Liver (tissue), 10 donors: ENCODE measurements at places on chromosomes 1 and 21. TPM values are rescaled to one million over a fixed set of nuclear protein-coding genes. Genes with fewer than 3 reads are reported as not detected.

- no peak for DNase-seq
- no peaks in the 10 kb centered on the region for H3K4me1 ChIP-seq
- no peaks in the 10 kb centered on the region for H3K36me3 ChIP-seq
- no peaks in the 10 kb centered on the region for H3K27me3 ChIP-seq
- no peak overlapping the region for H3K27ac ChIP-seq
These were observed 391.2 kb downstream of the RWDD3 start for GRCh38 chr1:95625224-95625623.

- no peaks in the 10 kb centered on the region for H3K36me3 ChIP-seq
- H3K4me1 ChIP-seq, result no peaks in the 10 kb centered on the region
- H3K4me3 ChIP-seq, result no peak overlapping the region
- no peaks in the 10 kb centered on the region for H3K27me3 ChIP-seq
- no peak for DNase-seq
These were observed 208.6 kb downstream of the LHX8 start for GRCh38 chr1:75342786-75343185.

DNA sequence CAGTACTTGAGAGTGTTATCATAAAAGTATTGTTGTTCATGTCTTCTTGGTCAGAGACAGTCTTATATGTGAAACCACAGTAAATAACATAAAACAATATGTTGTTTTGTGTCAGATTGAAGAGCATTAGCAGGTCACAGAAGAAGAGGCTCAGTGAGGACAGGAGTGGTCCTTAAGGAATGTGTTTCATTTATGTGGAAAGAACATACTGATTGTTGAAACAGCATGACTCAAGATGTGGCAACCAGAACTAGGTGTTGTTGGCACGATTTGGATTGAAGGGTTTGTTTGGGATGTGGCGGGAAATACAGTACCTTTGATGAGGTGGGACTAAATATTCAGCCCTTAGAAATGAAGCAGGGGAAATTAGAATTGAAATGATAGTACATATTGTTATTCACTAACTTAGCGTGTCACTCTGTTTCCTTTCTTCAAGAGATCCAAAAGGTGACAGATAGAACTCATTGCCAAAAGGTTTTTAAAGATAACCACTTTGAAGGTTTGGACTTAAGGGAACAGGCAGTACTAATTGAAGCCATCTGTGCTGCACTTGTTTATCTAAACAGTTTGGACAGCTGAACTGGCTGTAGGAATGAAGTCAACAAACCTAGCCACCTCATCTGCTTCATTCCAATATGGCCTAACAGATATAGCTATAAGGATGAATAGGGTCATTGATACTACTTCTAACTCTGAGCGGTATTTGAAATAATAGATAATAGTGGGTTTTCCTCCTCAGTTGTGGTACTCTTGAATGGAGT lies 14.4 kb downstream of the RALGPS2 start:
- H3K4me3 ChIP-seq, result no peak overlapping the region
- no peaks in the 10 kb centered on the region for H3K27me3 ChIP-seq
- no peaks in the 10 kb centered on the region for H3K36me3 ChIP-seq
- H3K27ac ChIP-seq, result no peak overlapping the region
- no peak for DNase-seq
- H3K4me1 ChIP-seq, result no peaks in the 10 kb centered on the region

DNA sequence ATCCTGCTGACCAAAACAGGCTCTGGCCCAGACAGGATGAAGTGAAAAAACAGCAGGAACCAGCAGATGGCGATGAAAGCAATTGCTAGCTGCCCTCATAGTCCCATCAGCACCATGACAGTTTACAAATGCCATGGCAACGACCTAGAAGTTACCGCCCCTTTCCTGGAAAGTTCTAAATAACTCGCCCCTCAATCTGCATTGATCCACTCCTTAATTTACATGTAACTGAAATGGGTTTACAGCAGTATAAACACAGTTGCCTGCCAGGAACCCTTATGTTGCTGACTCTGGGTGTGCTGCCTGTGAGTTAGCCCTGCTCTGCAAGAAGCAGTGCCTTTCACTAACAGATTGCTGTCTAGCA lies 65.5 kb upstream of the CR1L start:
- H3K4me3 ChIP-seq, result no peak overlapping the region
- no peaks in the 10 kb centered on the region for H3K27me3 ChIP-seq
- peaks cover 6% of the 10 kb centered on the region for H3K36me3 ChIP-seq
- no peaks in the 10 kb centered on the region for H3K4me1 ChIP-seq

DNA sequence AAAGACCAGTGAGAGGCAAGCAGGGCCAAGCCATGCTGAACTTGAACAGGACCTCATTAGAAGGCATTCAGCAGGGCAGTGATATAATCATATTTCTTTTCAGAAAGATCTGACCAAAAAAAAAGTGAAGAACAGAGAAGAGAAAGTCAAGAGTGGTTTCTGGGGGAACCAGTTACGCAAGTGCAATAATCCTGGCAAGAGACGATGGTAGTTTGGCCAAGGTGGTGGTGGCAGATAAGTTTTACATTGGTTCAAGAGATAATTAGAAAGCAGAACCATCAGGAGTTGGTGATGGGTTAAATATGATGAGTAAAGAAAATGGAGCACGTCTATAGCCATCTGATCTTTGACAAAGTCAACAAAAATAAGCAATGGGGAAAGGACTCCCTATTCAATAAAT lies 54.3 kb downstream of the ZSWIM5 start:
- no peak for DNase-seq
- H3K27ac ChIP-seq, result no peak overlapping the region
- H3K36me3 ChIP-seq, result peaks cover 1% of the 10 kb centered on the region
- no peaks in the 10 kb centered on the region for H3K4me1 ChIP-seq

DNA sequence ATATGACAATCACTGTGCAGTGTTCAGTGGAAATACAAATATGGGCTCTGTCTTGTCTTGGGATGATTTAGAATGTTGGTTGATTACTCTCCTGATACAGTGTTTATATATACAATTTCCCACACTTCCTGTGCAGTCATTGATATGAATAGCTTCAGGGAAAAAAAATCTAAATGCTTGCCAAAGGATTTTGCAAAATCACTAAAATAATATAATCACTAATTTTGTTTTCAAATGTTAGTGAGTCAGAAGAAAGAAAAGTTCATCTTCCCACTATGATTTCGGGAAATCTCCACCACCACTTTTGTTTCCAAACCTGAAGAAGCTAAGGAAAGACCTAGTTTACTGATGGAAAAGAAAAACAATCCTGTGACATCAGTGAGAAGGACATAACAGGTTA lies 32.1 kb upstream of the CHRM3 start:
- H3K27ac ChIP-seq, result no peak overlapping the region
- no peaks in the 10 kb centered on the region for H3K27me3 ChIP-seq
- H3K36me3 ChIP-seq, result no peaks in the 10 kb centered on the region
- no peaks in the 10 kb centered on the region for H3K4me1 ChIP-seq
- DNase-seq, result no peak
- H3K4me3 ChIP-seq, result no peak overlapping the region

DNA sequence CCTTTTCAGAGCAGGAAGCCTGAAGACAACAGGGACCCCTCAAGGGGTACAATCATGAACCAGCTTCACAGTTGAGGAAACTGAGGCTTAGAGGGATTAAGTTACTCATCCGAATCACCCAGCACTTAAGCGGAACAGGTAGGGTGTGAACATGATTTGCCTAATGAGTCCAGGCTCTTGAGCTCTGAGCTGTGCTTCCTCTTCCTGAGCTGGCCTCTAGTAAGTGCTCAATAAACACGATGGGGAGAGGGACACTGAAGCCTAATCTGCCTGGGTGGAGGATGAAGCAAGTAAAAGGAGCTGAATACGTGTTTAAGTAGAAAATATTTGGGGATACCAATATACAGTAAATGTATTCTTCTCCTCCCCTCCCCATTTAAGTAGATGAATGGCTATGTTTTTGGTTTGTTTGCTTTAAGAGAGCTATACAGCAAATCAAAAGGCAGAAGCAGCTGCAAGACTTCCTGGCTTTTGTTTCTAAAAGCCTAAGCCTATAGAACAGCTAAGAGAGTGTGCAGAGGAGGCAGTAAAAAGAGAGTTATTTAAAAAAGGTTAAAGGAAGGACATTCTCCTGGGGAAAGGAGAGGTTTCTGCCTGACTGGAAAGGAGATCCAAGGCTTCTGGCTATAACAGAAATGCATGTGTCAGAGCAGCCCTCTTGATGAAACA lies 20.5 kb downstream of the STPG1 start:
- no peak overlapping the region for H3K27ac ChIP-seq
- H3K27me3 ChIP-seq, result no peaks in the 10 kb centered on the region
- DNase-seq, result no peak
- H3K4me1 ChIP-seq, result peaks cover 1% of the 10 kb centered on the region
- H3K4me3 ChIP-seq, result no peak overlapping the region

DNA sequence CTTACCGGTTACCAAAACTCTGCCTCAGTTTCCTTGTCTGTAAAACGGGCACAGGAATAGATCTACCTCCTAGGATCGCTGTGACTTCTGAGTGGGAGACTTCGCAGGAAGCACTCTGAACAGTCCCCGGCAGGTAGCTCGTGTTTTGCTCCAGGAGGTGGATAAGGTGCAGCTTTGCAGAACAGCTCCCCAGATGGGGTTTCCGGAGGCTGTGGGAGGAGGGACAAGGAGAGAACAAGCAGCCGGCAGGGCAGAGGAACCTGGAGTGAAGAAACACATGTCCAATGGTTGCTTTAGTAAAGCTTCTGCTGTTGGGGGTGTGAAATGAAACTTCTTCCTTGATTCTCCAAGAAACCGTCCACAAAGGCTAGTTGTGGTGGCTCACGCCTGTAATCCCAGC lies 95.5 kb upstream of the TARDBP start:
- no peaks in the 10 kb centered on the region for H3K36me3 ChIP-seq
- no peaks in the 10 kb centered on the region for H3K27me3 ChIP-seq
- no peak overlapping the region for H3K4me3 ChIP-seq
- H3K27ac ChIP-seq, result no peak overlapping the region
- no peaks in the 10 kb centered on the region for H3K4me1 ChIP-seq

GRCh38 chr1:191043066-191043465 lies 565.4 kb upstream of the BRINP3 start:
- no peaks in the 10 kb centered on the region for H3K27me3 ChIP-seq
- no peaks in the 10 kb centered on the region for H3K36me3 ChIP-seq
- H3K27ac ChIP-seq, result no peak overlapping the region
- no peak overlapping the region for H3K4me3 ChIP-seq
- no peak for DNase-seq
- no peaks in the 10 kb centered on the region for H3K4me1 ChIP-seq

DNA sequence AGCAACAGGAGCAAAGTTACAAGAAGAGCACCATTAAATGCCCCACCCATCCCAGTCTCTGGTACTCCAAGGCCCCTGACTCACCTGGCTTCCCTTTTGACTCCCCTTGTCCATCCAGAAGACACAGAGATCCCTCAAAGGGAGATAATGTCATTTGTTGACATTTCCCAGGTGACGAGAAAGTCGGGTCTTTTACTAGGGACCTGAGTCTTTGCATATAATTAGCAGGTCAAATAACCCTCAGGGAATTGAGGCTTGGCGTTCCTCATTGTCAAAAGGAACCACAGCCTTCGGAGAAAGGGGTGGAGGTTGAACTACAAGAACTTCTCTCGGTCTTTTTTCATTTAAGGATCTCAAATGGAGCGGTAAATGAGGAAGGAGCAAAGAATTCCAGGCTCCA lies 133.2 kb downstream of the PROX1 start:
- no peak for DNase-seq
- no peaks in the 10 kb centered on the region for H3K36me3 ChIP-seq
- peaks cover 18% of the 10 kb centered on the region for H3K4me1 ChIP-seq
- H3K4me3 ChIP-seq, result no peak overlapping the region
- no peaks in the 10 kb centered on the region for H3K27me3 ChIP-seq
- H3K27ac ChIP-seq, result no peak overlapping the region

- H3K36me3 ChIP-seq, result no peaks in the 10 kb centered on the region
- no peak for DNase-seq
- H3K4me3 ChIP-seq, result no peak overlapping the region
- H3K4me1 ChIP-seq, result peaks cover 17% of the 10 kb centered on the region
These were observed 59.2 kb downstream of the TLR5 start for GRCh38 chr1:223083831-223084230.

DNA sequence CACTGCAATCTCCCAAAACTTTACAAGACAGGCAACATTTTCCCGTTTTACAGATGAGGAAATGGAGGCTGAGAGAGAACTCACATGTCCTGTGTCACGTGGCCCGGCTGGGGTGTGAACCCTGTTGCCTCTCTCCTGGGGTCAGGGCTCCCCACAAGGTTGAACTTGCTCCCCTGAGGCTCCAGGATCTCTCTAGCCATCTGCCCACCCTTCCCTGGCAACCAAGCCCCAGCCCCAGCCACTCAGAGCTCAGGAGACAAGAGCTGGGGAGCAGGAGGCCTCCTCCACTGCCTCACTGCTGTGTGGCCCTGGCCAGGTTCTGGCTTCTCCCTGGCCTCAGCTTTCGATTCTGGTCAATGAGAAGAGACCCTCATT lies 11.8 kb downstream of the LAPTM5 start:
- H3K27me3 ChIP-seq, result no peaks in the 10 kb centered on the region
- DNase-seq, result no peak
- peak overlapping the region; percentile 35 for H3K27ac ChIP-seq
- peaks cover 8% of the 10 kb centered on the region for H3K4me1 ChIP-seq

- no peaks in the 10 kb centered on the region for H3K36me3 ChIP-seq
- H3K4me3 ChIP-seq, result no peak overlapping the region
- DNase-seq, result no peak
- no peaks in the 10 kb centered on the region for H3K27me3 ChIP-seq
- no peak overlapping the region for H3K27ac ChIP-seq
These were observed 104.0 kb downstream of the BRINP2 start for GRCh38 chr1:177274687-177275211.

DNA sequence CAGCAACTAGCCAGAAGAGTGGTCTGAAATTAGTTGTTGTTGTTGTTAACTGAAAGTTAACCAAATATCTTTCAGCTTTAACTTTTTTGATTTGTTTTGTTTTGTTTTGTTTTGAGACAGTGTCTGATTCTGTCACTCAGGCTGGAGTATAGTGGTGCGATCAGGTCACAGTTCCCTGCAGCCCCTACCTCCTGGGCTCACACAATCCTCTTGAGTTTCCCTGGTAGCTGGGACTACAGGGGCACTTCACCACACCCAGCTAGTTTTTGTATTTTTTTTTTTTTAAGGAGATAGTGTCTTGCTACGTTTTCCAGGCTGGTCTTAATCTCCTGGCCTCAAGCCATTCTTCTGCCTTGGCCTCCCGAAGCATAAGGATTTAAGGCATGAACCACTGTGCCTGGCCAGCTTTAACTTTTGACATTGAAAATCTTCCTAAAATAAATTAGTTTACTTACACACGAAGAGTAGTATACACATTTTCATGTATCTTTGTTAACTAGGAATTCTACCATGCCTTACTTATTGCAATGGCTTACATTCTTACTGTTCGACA lies 45.0 kb downstream of the GNG12 start:
- DNase-seq, result no peak
- no peaks in the 10 kb centered on the region for H3K27me3 ChIP-seq
- no peaks in the 10 kb centered on the region for H3K4me1 ChIP-seq

DNA sequence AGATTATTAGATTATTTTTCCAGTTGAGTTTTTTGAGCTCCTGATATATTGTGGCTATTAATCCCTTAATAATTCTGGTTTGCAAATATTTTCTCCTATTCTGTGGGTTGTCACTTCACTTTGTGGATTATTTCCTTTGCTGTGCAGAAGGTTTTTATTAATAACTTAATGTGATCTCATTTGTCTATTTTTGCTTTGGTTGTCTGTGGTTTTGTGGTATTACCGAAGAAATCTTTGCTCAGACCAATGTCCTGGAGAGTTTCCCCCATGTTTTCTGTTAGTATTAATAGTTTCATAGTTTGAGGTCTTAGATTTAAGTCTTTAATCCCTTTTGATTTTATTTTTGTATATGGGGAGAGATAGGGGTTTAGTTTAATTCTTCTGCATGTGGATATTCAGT lies 7.1 kb upstream of the TBX19 start:
- no peaks in the 10 kb centered on the region for H3K4me1 ChIP-seq
- DNase-seq, result no peak
- no peaks in the 10 kb centered on the region for H3K27me3 ChIP-seq
- H3K36me3 ChIP-seq, result no peaks in the 10 kb centered on the region

SH3BGR gene
- 0.33 TPM for total RNA-seq

RHD gene
- 85.4 TPM for total RNA-seq

FBXO28 gene
- total RNA-seq, result 17.4 TPM

SPRR4 gene
- total RNA-seq, result not detected

KDF1 gene
- 1.0 TPM for total RNA-seq

OR2L3 gene
- total RNA-seq, result under 0.01 TPM
